ENCODE measurements at places on chromosomes 4 and X.

- DNase-seq, result peak; percentile 81
Observed at GRCh38 chr4:2961421-2961810, 1.8 kb downstream of the NOP14 start.

DNA sequence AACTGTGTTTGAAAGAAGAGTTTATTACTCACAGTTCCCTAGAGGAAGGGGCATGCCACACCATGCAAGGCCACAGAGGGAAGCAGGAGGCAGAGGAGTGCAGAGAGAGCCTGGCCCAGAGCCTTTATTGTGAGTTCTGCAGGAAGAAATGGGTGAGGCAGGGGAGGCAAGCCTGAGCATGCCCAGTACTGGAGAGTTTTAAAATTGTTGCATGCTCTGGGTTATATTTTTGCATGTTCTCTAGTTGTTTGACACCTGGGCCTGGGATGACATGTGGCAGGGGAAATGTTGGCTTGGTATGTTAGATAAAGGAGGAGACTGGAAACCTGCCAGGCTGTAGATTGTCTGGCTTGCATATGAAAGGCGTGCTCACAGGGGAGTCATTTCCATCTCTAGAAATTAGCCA lies 19.7 kb upstream of the CRMP1 start:
- DNase-seq, result no peak

DNA sequence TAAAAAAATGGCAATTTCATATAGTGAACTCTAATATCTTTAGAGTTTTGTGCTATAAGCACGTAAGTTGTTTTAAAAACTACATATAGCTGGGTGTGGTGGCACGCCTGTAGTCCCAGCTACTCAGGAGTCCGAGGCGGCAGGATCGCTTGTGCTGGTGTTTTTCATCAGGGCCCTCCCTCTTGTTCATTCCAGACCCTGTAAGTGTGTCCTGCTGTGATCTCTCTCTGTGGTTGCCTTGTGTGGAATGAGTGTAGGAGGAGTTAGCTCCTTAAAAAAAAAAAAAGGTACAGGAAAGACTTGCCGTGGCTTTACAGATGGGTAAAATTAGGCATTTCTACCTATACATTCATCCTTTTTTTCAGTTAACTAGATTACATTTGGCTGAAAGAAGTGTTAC lies 35.4 kb downstream of the RBBP7 start:
- DNase-seq, result no peak

GRCh38 chr4:150570862-150571261 lies 11.1 kb upstream of the MAB21L2 start:
- no peak for DNase-seq

- no peak for DNase-seq
Observed at GRCh38 chrX:135982860-135983259, 2.4 kb upstream of the SLC9A6 start.

DNA sequence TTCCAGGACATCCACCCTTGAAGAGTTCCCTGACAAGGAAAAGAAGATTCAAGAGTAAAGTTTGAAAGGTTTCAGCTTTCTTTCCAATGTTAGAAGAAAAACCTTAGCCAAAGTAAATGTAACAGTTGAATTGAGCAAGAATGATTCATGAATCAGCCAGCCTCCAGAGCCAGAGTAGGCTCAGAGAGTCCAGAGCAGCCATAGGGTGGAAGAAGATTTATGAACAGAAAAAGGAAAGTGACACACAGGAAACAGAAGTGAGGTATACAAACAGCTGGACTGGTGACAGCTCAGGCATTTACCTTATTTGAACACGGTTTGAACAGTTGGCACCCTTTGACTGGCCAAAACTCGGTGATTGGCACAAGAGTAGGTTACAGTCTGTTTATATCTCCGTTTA lies 63.2 kb downstream of the QDPR start:
- DNase-seq, result peak; percentile 58

- DNase-seq, result no peak
Observed at GRCh38 chrX:71052721-71053120, 15.4 kb downstream of the SNX12 start.

- DNase-seq, result no peak
Observed at GRCh38 chrX:11257711-11258110, 35.5 kb upstream of the AMELX start.

DNA sequence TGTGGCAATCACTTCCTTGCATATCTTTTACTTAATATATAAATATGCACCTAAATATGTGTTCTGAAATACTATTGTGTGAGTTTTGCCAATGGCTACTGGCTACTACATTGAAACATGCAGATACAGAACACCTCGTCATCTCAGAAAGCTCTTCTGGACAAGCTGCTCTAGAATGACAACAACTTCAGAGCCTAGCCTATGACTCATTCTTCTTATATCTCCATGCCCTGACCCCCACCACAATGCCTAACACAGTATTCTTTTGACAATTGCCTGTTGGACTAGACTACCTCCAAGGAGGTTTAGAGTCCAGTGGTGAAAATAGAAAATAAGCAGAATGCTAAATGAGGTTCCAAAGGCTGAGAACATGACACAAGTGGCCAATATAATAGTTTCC lies 17.6 kb upstream of the DMP1 start:
- no peak for DNase-seq

DNA sequence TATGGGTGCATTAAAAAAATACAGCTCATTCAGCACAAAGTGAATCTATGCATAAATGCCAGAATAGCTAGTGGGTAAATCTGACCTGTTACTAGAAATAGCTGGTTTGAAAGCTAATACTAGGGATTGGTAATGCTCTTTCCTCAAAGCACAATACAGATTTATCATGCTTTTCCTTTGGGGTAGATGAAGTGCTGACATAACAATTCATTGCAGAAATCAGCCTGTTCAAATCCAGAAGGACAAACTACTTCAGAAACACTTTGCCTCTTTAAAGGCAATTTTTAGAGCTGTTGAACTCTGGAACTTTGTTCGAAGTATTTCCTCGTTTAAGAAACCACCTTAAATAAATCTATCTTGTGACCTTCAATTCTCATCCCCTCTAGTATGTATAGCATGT lies 957.9 kb downstream of the ARAP2 start:
- DNase-seq, result no peak

- DNase-seq, result no peak
Observed at GRCh38 chrX:72095370-72095769, 36.3 kb downstream of the RTL5 start.

DNA sequence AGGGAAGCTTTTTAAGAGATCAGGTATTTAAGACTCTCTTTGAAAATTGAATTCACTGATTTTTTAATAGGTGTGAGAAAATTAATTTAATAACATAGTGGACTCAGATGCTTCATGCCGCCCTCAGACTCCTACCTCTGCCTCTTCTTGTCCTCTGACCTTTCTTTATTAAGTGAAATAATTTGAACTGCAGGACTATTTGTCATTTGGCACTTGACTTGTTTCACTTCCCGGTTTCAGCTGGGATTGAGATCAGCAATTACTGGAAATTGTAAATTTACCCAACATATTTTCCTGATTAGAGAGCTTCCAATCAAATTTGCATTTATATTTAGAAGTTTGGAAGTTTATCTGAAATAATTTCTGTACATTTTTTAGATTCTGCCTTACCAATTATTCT lies 116.8 kb downstream of the CBR4 start:
- DNase-seq, result no peak

All from NB4 (cell line).